Prostate gland (tissue), 2 donors: ENCODE measurements at places on chromosomes 6 and 20. TPM values are rescaled to one million over a fixed set of nuclear protein-coding genes. Genes with fewer than 3 reads are reported as not detected.
A peak's percentile ranks its signal among the peaks of the same experiment; 100 is the strongest.

DNA sequence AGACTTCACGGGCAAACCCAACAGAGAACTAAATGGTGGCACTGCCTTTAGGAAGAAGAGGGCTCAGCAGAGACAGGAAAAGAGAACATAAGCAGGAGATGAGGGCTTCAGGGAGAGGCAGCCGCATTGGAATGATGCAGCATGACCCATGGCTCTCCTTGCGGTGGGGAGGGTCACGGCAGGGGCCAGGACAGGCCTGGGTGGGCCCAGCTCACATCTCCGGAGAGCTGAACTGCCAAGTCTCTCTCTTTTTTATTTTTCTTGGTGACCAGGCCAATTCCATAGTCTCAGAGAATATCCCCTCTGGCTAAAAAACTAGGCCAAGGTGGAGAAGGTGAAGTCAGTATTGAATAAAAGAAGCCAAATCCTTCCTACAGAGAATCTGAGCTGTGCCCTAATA lies 77.5 kb upstream of the TRAF3IP2 start:
- no peak for DNase-seq

DNA sequence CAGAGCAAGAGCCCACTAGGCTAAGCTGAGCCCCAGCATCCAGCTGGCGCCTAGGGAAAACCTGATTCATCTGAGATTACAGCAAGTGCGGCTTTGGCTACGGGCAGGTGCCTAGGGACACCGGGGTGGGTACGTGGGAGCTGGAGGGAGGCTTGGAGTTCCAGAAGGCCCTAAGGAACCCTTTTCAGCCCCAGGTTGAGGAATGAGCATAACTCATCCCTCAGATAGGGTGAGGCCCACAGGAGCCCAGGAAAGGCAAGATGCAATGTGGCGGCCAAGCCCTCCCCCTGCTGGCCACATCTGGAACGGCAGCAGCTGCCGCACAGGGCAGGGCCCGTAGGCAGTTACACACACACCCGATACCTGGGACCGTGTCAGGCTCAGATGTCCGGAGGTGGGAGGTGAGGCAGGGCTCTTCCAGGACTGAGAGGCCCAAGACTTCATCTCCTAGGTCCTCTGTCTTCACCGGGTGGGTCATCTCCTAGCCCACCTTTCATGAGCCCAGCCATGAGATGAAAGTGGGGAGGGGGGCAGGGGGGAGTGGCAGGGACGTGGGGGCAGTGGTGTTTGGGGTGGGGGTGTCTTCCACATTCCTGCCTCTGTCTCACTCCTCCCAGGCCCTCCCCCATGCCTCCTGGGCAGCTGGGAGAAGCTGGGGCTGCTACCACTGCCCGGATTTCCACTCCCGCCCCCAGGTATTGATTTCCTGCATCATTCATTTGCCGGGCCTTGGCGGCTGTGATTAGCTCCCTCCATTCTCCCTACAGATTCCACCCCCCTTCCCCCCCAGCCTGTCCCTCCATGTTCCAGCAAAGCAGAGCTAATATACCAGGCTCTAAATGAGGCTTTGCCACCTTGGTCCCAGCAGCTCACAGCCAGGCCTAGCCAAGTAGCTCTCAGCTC lies 5.5 kb downstream of the MDGA1 start:
- peak; percentile 59 for DNase-seq

Gene GRM1
- total RNA-seq = not detected

DNA sequence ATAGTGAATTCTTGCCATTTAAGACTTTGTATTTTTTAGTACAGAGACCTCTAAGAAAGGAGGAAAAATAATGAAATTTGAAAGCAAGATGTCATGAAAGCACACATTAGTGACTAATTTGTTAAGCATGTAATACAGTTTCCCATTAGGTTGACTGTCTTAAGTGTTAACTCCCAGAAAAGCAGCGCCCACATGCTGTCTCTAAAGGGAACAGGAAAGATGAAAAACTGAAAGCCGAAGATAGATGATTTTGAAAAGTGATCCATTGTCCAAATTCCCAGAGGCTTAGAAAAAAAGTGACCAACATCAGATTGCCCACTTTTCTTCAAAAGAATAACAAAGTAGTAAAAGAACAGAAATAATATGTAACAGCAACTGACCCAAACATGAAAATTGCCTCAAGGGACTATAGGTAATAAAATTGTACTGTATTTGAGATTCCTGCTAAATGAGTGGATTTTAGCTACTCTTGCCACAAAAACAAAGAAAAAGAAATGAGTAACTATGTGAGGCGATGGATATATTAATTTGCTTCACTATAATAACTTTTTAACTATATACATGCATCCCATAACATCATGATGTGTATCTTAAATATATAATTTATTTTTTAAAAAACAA lies 83.2 kb upstream of the OGFRL1 start:
- no peak for DNase-seq

Gene SLC22A16
- 2.7 TPM for total RNA-seq

Gene ANKEF1
- total RNA-seq = 7.5 TPM

DNA sequence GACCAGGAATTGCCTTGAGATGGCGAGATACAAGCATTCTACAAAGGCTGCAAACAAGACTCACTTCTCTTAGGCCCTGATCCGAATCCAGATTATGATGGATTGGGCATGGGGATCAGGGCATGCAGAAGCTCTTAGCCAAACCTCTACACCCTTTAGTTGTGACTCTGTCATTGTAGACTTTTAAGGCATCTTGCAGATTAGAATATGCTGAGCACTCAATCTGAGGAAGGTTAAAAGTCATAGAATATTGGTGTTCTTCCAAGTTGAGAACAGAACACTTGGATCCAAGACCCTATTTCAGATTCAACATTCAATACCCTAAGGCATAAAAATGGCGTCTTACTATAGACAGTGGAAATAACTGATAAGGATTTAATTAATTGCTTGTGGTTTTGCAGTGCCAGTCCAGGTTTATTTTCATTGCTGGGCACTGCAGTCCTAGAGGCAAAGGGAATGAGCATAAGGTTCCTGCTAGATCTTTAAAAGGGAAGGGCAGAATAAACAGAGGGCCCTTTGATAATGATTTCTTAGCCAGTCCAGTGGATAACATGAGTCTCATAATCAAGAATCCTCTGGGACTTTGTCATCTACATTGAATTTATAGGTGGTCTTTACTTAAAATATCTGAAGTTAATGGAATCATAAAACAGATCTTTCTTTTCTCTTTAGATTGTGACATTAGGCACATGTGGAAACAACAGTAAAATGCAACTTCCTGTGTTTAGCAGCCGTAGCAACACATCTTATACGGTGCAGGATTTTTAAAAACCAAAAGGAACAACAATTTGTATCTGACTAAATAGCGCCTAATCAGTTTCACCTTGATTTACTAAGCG lies 17.6 kb downstream of the PHACTR2 start:
- no peak for DNase-seq

DNA sequence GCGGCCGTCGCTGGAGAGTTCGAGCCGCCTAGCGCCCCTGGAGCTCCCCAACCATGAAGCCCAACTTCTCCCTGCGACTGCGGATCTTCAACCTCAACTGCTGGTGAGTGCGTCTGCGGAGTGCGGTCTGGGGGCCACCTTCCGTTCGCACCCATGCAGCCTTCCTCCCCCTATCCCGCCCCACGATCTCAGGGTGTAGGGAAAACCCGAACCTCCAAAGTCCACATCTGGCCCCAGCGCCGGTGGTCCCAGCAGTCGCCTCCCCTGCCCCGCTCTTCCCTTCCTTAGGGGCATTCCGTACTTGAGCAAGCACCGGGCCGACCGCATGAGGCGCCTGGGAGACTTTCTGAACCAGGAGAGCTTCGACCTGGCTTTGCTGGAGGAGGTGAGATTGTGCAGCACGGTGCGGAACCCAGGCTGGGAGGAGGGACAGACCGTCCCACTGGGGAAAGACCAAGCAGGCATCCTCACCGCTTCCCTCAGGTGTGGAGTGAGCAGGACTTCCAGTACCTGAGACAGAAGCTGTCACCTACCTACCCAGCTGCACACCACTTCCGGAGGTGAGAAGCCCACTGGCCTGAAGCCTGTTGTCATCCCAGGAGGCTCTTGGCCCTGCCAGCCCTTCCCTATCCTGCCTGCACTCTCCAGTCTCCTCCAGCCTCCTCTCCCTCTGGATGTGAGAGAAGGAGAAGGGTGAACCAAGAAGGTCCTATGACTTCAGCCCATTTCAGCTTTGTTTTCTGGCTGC lies 719 bp downstream of the SMPD2 start:
- peak; percentile 41 for DNase-seq

- no peak for DNase-seq
Measured at GRCh38 chr20:16916165-16916564, 168.0 kb downstream of the OTOR start.

Gene COX4I2
- total RNA-seq = 0.41 TPM

DNA sequence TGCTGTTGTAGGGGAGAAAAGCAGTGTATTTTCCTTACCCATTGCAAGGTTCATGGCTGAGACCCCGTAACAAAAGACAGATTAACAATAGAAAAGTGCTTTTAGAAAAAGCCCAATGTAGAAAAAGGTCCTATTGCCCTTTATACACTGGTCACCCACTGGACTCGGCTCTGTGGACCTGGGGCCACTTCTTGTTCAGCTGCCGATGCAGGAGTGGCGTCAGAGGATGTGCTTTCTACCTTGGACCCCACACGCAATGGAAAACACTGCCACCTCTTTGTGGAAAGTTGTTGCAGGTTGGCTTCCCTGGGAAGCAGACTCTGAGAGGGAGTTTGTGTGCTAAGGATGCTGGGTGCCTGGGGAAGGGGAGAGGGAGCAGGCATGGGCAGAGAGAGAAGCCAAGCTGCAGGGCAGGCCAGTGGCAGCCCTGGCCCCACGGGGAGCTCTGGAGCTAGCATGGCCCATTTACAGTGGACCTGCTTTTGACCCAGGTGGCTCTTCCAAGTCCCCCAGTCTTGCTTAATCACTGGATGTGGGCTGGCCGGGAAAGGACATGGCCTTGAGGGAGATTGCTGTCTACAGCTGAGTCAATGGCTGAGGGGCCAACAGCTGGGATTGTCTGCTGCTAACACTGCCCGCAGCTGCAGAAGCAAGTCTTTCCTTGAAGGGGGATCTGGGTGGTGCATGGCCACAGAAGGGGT lies 142.9 kb downstream of the CDC5L start:
- DNase-seq = no peak

Gene CTCFL
- not detected for total RNA-seq

DNA sequence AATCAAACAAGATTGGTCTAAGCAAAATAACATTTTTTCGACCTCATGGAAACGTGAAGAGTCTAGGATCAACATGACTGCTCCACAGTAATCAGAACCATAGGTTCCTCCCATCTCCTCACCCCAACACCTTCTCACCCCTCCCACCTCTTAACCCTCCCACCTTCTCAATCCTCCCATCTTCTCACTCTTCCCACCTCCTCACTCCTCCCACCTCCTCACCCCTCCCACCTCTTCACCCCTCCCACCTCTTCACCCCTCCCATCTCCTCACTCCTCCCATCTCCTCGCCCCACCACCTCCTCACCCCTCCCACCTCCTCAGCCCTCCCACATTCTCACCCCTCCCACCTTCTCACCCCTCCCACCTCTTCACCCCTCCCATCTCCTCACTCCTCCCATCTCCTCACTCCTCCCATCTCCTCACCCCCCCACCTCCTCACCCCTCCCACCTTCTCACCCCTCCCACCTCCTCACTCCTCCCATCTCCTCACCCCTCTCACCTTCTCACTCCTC lies 567.4 kb downstream of the C6orf118 start:
- no peak for DNase-seq

DNA sequence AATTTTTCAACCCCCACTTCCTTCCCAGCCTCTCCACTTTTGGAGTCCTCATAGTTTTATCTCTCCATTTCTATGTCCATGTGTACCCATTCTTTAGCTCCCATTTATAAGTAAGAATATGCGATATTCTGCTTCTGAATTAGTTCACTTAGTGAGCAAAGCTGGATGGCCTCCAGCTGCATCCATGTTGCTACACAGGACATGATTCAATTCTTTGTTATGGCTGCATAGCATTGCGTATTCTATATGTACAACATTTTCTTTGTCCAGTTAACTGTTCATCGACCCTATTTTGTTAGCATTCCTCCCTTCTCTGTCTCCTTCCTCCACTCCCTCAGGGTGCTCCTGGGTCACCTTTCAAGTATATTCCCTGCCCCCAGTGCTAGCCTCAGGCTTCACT lies 210.0 kb upstream of the SSTR4 start:
- no peak for DNase-seq

Gene TRIM27
- 85.7 TPM for total RNA-seq

DNA sequence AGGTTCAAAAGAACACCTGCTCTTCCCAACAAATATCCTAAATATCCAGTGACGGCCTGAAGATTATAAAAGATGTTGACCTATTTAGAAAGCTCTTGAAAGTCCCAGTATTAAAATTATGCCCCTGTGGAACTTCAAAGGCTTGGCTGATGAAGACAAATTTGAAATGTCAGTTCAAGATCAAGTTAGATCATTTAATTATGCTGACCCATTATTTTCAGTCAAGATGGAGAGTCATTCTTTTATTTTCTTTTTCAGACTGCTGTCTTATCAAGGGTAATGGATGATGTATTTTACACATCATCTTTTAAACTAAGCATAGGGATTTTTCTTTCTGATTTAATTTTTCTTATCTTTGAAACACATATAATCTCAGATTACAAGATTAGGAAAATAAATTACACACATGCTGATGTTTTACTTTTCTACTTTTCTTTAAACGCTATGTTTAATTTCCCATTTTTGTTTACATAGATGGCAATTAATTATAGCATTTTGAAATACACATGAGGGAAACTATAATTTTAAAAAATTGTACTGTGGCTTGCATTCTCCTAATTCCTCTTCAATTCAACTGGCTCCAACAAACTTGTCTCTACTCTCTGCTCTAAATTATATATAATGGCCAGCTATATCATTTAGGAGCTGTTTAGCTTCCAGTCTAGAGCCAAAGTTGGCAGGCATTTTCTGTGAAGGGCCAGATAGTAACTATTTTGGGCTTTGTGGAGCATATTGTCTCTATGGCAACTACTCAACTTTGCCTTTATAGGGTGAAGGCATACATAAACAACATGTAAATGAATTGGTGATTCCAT lies 123.7 kb downstream of the RCAN2 start:
- DNase-seq = no peak

Gene DTD1
- 31.2 TPM for total RNA-seq

Gene STMND1
- total RNA-seq = not detected

DNA sequence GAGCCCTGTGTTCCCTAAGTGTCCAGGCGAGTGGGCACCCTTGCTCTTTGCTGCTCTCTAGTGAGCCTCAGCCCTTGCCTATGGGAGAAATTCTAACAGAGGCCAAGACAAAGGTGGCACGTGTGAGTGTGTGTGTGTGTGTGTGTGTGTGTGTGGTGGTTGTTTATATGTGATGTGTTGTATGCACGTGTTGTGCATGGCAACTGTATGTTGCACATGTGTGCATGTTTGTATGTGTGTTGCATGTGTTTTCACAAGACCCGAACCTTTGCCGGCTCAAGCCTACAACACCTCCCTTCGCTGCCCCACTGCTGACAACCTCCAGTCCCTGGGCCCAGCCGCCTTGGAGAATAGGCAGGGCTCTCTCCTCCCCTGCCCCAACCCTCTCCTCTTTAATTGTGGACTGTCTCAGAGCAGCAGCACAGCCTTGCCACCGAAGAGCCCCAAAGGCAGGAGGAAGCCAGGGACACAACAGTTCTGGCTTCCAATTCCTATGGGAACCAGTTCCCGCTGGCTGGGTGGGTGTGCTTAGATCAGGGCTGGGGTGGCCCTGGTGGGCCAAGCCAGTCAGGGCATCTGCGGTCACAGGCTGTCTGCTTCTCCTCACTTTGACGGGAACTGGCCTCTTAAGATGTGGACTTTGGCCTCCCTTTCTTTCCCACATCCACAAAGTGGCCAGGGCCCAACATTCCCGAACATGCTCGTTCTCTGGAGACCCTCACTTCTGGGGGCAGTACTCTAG lies 2.7 kb downstream of the KCNK16 start:
- DNase-seq = no peak

- no peak for DNase-seq
Measured at GRCh38 chr6:80594461-80594860, 488.0 kb downstream of the BCKDHB start.

GRCh38 chr6:90502866-90503407 lies 83.9 kb downstream of the MAP3K7 start:
- no peak for DNase-seq

Gene ZC2HC1B
- total RNA-seq = not detected
